Kidney capillary endothelial cell (primary cell): ENCODE measurements at places on chromosomes 6 and 20.

DNA sequence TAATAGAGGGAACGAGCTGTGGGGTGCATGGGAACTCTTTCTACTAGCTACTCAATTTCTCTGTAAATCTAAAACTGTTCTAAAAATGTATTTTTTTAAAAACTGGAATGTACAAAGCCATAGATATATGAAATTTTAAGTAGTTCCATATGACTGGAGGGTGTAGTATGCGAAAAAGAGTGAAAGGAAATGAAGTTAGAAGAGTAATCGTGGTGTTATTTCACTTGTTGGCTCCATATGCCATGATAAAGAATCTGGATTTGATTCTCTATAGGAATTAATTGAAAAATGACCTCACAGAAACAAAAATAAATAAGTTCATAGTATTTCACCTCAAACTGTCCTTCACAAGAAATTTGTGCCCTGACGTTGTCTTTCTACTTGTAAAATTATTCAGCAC is 500.2 kb downstream of the TENT5A start:
- no peak for DNase-seq

DNA sequence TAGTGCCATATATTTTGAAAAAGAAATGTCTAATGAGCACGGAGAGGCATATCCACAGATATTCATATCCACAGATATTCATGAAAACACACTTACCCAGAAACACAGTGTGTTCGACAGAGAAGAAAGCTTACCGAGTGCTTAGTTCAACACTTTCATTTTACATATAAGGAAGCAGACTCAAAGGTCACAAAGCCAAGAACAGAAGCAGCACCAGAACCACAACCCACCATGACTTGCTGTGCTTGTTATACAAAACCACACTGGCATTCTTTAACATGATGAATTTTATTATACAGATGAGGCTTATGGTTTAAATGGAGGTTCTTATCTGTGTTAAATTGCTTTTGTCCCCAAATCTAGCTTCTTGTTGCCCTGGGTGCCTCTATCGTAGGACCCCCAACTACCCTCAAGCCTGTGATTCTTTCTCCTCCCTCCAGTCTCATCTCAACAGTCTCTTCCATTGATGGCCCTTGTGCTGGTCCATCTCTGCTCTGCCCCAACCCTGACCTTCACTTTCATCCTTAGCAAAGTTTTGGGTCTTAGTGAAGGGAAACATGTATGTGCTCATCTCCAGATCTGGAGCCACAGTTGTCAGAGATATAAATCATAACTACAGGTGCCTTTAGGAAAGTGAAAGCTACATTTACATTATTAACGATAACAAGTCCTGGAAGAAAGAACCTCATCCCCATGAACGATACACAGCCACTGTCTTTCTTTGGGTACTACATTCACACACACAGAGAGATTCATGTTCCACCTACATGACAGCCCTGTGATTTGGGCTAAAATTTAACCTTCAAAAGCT is 40.0 kb downstream of the SF3B5 start:
- no peak for DNase-seq

GRCh38 chr6:149112976-149113375 is 204.5 kb upstream of the TAB2 start:
- DNase-seq = no peak

DNA sequence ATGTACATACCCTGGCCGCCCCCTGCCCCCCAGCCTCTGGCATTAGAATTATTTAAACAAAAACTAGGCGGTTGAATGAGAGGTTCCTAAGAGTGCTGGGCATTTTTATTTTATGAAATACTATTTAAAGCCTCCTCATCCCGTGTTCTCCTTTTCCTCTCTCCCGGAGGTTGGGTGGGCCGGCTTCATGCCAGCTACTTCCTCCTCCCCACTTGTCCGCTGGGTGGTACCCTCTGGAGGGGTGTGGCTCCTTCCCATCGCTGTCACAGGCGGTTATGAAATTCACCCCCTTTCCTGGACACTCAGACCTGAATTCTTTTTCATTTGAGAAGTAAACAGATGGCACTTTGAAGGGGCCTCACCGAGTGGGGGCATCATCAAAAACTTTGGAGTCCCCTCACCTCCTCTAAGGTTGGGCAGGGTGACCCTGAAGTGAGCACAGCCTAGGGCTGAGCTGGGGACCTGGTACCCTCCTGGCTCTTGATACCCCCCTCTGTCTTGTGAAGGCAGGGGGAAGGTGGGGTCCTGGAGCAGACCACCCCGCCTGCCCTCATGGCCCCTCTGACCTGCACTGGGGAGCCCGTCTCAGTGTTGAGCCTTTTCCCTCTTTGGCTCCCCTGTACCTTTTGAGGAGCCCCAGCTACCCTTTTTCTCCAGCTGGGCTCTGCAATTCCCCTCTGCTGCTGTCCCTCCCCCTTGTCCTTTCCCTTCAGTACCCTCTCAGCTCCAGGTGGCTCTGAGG is 7.6 kb downstream of the CDKN1A start:
- DNase-seq = no peak

DNA sequence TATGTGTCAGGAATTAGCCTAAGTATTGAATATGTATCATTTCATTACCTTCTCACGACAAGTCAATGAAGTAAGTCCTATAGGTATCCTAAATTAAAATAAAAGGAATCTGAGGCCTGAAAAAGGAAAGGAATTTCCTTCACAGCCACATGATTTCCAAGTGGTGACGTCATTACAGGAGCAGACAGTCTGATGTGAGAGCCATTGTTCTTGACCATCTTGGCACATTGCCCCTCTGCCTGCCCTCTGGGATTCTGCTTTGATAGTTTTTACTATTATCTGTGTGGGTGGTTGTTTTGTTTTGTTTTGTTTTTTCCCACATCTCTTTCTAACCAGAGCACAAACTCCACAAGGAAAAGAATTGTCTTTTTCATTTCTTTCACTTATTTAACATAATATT is 219.8 kb upstream of the UFL1 start:
- no peak for DNase-seq
